NCI-H187 (cell line): ENCODE measurements at places on chromosomes 13 and 19.

GRCh38 chr19:33470686-33471085, 50.9 kb downstream of the PEPD start:
- no peak for DNase-seq

- DNase-seq, result no peak
Measured at GRCh38 chr13:103859952-103860351, 793.7 kb upstream of the SLC10A2 start.

- peak; percentile 30 for DNase-seq
Measured at GRCh38 chr13:27171827-27172494, 350 bp upstream of the USP12 start.

- no peak for DNase-seq
Measured at GRCh38 chr13:38796890-38797289, 110.0 kb downstream of the FREM2 start.

- DNase-seq, result no peak
Measured at GRCh38 chr19:30228113-30228834, 143.9 kb upstream of the ZNF536 start.

GRCh38 chr13:99002172-99002710, 24.4 kb upstream of the DOCK9 start:
- no peak for DNase-seq
